ENCODE measurements at places on chromosomes 6 and 20.

DNA sequence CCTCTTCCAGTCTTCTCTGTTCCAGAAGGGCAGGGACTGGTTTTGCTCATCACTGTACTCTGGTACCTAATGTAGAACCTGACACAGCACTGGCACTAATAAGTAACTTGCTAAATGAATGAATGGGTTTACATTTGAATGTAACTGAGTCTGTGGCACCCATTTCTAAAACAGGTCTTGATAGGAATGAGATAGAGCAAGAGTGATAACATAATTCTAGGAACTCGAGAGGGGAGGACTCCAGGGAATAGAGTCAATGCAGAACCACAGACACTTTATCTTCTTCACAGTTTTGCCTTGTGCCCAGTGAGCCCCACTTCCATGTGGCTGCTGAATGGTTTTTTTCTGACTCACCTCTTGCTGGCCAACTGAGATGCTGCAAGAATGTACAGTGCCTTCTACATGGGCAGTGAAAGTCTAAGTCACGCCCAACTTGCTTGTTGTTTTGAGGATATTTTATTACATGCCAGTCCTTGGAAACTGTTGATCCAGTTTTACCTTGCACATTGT is 61.1 kb downstream of the TBC1D7 start:
- no peak for DNase-seq

DNA sequence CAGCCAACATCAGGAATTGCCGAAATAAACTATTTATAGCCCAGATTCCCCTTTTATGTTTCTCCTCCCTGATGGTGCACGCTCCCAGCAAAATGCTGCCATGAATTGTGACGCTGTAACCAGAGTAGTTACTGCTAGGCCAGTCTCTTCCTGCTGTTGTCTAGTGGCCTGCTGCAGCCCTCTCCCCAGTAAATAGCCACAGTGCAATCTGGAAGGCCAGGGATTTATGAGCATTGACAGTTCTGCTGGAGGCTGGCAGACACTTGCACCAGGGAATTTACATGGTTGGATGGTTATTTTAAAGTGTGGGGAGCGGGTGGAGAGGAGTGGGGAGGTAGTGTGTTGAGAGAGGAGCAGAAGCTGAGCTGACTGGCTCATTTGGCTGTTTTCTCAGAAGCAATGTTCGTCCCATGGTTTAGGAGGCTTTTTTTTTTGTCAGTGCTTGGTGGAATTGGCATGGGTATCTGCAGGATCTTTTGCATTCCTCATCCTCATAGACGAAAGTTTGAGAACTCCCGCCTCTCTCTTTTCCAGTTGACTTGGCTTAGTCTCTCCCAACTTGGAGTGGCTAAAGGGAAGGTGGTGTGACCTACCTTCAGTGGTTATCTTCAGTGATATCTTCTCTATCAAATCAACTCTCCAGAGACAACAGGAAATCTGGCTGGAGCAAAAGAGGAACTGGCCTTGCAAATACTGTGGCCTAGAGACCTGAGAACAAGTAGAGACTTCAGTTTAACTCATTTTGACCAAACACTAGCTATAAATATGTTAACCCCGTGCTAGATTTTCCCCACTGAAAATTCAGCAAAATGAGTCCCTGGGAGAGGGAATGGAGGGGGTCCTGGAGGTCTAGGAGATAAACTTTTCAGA is 99.3 kb upstream of the VSTM2L start:
- DNase-seq = no peak

DNA sequence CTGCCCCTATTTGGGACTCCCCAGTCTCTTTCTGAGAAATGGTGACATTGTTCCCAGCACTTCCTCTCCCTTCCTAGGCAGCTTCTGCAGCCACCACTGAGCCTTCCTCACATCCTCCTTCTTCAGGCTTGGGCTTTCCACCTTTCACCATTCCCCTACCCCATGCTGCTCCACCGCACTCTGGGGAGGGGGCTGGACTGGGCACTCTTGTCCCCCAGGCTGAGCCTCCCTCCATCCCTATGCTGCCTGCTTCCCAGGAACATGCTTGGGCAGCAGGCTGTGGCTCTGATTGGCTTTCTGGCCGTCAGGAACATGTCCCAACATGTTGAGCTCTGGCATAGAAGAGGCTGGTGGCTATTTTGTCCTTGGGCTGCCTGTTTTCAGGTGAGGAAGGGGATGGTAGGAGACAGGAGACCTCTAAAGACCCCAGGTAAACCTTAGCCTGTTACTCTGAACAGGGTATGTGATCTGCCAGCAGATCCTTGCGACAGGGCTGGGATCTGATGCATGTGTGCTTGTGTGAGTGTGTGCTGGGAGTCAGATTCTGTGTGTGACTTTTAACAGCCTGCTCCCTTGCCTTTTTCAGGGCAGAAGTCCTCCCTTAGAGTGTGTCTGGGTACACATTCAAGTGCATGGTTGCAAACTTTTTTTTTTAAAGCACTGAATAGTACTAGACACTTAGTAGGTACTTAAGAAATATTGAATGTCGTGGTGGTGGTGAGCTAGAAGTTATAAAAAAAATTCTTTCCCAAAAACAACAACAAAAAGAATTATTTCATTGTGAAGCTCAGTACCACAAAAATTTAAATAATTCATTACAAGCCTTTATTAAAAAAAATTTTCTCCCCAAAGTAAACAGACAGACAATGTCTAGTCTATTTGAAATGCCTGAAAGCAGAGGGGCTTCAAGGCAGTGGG is 2.1 kb upstream of the CDKN1A start:
- DNase-seq = no peak

- DNase-seq = no peak
Observed at GRCh38 chr6:112202639-112203341, 51.6 kb downstream of the LAMA4 start.

DNA sequence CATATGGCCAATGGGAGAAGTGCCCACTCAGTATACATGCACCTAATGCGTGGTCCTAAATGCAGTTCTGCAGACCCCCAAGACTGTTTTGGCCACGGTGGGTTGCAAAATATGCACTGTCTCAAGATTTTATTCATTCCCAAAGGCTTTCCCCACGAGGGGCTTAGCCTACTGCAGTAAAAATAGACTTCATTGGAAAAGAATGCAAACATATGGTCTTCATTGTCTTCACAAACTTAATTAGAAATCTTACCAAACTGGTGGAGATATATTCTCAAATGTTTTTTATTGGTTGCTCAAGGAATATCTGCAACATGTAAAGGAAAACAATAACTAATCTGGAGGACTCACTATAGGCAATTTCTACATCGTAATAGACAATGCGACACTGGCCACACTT is 31.6 kb upstream of the PRL start:
- DNase-seq = no peak

- no peak for DNase-seq
Observed at GRCh38 chr6:79225717-79226599, 8.5 kb downstream of the HMGN3 start.
